ENCODE measurements at places on chromosomes 6 and 20. TPM values are rescaled to one million over a fixed set of nuclear protein-coding genes. Genes with fewer than 3 reads are reported as not detected.

The APCDD1L gene
- 3.9 TPM for total RNA-seq

The SLC35D3 gene
- total RNA-seq = 0.16 TPM

DNA sequence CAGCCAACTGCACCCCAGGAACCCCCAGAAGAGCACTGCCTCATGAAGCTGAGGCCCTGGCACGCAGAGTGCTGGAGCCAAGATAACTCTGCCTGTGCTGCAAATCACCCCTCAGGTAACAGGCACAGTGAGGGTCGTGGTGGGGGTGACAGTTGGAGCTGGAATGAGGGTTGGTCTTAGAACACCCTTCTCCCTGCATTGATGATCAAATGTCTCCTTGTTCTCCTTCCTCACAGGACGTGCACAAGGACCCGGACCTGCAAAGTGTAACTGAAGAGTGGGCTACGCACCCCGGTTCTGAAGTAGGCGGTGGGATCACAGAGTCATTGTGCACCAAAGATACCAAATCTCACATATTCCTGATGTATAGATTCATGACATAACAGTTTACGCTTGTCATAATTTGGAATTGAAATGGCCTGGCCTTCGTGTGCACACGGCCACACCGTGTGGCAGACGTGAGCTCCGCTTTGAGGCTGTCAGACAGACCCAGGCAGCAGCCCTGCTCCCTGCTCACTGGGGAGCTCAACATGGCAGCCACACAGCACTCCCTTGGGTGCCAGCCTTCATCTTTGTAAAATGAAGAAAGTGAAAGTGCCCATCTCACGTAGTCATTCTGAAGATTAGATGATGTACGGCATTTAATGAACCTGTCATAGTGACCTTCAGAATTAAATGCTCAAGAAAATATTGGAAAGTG lies 8.8 kb downstream of the THBS2 start:
- DNase-seq = no peak

GRCh38 chr6:148934539-148934938 lies 187.7 kb downstream of the UST start:
- no peak for DNase-seq

- DNase-seq = no peak
Observed at GRCh38 chr20:10665027-10665561, 8.7 kb downstream of the JAG1 start.
